Tibial nerve (tissue), 4 donors: ENCODE measurements at places on chromosomes 1 and 21.

GRCh38 chr1:201444792-201445191 is 23.3 kb upstream of the TNNI1 start:
- no peak for DNase-seq

DNA sequence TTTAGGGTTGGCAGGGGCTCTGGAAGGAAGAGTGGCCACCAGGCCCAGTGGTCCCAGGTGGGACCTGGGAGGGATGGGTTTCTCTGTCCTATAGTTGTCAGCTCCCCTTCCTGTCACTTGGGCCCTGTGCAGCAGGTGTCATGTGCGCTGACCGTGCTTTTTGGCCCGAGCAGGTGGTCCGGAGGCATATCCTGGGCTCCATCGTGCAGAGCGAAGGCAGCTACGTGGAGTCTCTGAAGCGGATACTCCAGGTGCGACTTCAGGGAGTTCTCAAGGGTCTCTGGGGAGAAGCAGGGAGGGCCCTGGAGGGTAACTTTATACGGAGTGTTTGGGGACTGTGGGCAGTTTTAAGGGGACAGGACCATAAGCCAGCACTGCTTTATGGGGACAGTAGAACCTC is 82.2 kb downstream of the ARHGEF10L start:
- no peak for DNase-seq

DNA sequence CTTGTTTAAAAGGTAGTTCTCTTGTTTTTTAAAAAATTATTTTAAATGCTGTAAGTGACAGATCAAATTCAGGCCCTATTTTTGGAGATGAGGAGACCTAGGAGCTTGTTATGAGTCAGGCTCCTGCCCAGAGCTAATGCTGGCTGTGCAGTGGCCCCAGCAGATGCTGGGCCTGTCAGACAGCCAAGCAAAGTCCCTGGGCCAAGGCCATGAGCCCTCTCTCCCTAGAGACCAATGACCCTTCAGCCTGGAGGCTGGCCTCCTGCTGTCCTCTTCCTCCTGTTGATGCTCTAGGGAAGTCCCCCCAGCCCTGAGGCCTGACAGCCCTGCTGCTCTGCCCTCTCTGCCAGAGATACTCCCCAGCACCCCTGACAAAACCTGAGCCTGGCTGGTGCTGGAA is 128.1 kb upstream of the CTTNBP2NL start:
- DNase-seq = no peak

GRCh38 chr1:33151116-33151515 is 30.7 kb downstream of the TRIM62 start:
- DNase-seq = no peak

- no peak for DNase-seq
Measured at GRCh38 chr1:207858806-207859205, 52.1 kb downstream of the CD34 start.

DNA sequence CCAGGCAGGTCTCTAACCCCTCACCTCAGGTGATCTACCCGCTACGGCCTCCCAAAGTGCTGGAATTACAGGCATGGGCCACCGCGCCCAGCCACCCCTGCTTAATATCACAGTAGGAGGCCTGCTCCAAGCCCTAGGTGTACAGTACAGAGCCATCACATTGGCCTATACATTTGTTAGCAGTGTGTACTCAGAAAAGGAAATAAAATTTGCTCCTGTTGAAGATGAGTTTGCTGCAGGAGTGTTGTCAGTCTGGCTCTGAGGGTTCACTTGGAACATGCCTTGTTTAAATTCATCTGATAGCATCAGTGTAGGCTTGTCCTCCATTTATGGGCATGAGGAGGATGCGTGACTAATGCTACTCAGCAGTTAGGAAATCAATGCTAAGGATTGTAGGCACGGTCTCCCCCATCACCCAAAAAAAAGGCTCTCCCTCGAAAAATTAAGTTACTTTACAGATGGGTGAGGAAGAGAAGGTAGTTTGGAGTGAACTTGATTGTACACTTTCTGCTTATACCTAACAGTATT is 4.6 kb upstream of the ENAH start:
- DNase-seq = no peak

DNA sequence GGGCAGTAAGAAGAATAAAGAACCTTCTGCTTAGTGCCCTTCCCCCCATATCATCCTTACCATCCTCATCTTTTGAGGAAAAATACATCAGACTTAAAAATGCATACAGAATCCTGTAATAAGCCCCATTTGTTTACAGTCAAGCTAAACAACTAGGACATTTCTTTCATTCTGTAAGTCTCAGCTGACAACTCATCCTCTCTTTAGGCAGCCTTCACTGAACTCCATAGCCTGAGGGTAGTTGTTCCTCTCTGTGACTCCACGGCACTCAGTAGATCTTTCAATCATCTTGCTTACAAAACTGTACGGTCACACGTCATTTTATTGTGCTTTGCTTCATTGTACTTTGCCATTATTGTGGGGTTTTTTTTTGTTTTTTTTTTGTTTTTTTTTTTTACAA is 82.5 kb downstream of the NRIP1 start:
- no peak for DNase-seq

DNA sequence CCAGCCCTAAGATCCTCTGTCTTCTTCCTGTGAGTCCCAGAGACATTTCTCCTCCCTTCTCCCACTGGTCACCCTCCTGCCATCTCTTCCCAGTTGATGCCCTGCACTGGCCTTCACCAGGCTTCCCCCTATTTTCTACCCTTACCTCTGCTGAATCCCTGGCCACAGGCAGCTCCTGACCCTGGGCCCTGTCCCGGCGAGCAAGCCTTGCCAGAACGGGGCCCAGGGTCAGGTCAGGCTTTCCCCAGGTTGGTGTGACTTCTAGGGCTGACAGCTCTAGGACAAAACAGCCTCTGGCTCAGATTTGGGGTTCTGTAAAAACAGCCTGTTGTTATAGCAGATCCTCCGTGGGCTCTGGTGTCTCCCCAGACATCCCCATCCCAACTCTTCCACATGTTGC is 52.7 kb upstream of the A3GALT2 start:
- no peak for DNase-seq

- no peak for DNase-seq
Measured at GRCh38 chr1:28086651-28087050, 1.8 kb downstream of the EYA3 start.

DNA sequence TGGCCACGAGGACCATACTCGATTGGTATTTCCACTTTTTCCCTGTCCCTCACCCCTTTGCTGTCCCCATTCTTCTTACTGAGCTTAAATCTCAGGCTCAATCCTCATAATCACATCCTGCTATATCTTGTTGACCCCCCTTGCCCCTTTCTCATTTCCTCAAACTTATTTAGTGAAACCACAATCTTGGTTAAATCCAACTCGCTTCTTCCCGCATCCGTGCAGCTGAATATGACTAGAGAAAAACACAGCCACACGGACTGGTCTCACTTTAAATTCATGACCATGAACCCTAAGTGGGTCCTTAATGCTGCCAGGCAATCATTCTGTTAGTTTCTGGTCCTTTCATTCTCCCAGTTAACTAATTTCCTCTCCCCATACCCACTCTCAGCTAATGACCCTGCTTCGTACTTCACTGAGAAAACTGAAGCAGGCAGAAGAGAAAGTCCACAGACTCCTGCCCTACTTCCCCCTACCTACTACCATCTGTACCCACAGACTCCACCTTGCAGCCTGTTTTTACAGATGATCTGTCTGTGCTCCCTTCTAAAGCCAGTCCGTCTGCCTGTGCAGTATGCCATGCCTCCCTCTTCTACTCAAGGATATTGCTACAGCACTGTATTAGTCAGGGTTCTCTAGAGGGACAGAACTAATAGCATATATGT is 96.8 kb upstream of the LMO4 start:
- DNase-seq = no peak

- DNase-seq = no peak
Measured at GRCh38 chr1:159008744-159009188, 941 bp upstream of the IFI16 start.

DNA sequence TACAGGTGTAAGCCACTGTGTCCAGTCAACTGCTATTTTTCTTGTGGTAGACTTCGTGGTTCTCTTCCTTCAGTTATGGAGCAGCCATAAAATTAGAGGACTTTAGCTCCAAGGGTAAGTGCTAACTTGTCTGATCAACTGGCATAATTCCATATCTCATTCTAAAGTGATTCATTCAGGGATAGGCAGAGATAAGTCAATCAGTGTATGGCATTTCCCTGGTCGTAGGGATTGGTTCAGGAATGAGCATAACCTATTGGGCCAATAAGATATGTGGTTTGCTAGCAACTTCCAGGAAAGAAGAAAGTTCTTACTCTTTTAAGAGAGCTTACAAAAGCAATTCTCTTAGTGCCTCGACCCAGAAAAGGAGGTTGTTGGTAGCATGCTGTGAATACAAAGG is 4.7 kb upstream of the ZSWIM5 start:
- DNase-seq = no peak

- DNase-seq = no peak
Measured at GRCh38 chr1:2317230-2318065, 73.9 kb downstream of the MORN1 start.

DNA sequence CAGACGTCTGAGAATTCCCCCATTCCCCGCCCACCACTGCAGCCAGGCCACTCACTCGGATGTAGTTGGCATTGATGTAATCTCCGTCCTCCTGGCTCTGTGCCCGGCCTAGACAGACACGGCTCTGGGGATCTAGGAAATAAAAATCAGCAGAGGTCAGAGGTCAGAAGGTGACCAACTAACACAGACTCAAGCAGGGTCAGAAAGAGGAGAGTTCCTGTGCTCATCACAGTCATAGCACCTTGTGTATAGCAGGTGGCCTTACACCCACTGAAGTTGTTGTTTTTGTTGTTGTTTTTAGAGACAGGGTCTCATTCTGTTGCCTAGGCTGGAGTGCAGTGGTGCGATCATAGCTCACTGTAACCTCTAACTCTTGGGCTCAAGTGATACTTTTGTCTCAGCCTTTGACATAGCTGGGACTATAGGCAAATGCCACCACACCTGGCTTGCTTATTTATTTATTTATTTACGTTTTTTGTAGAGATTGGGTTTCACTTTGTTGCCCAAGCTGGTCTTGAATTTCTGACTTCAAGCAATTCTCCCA is 4.9 kb downstream of the PTPN7 start:
- no peak for DNase-seq

DNA sequence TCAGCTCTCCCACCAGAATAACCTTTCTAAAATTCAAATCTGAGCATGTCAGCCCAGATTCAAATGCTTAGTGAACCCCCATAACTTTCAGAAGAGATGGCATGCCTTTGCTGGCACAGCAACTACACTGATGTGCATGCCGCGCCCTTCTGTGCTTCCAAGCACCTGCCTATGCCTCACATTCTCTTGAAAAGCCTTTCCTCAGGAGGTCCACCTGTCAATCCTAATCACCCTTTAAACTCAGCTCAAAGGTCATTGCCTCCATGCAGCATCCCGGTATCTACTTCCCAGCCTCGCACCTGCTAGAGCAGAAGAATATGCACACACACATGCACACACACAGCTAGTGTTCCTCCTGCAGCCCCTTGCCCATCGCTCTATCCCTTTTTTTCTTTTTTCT is 5.2 kb upstream of the S100A2 start:
- DNase-seq = no peak

DNA sequence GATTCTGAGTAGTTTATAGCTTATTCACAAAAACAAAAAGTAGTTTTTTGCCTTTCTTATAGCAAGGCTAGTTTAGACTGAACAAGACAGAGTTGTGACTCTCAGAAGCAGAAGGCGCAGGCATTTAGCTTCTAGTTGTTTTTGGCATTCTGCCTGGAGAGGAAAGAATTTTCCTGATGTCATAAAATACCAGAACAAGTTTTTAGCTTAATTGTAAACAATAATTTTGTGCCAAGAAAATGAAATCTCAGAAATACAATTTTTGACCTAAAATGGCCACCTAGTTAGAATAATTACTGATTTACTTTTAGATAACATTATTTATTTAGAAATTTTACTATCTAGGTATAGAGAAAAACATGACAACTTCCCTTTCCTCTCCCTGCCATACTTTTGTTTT is 1.0 kb downstream of the DNAJB4 start:
- peak; percentile 48 for DNase-seq

DNA sequence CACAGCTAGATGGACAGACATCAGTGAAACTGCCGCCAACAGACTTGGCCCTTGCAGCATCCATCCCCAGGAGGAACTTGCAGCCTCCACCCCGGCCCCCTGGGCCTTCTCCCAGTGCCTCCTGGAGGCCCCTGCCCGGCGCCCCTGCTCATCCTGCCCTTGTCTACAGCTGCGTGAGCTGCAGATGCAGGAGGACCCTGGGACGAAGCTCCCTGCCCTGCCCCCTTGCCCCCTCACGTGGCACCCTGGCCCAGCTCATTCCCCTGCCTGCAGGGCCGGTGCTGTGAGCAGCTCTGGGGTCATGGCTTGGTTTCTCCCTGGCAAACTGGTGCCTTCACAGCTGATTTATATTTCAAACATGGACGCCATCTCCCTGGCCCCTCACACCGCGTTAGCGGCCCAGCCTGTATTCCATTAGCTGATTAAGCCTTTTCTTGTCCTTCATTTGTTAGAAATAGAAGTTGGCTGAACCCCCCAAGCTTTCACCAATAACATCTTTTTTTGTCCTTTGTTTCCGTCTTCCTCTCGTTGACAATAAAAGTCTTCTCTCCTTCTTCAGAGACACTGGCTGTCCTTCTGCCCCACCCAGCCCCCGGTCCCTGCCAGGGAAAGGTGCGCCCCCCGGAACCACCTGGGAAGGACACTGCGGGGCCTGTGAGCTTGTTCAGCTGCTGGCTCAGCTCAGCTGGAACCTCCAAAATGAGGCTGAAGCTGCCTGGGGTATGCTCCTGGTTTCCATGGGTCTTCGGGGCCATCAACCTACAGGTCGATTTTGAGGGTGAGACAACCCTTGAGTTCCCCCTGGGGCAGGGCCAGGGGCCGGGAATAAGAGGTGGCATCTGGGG is 34.0 kb upstream of the SLC19A1 start:
- DNase-seq = no peak

DNA sequence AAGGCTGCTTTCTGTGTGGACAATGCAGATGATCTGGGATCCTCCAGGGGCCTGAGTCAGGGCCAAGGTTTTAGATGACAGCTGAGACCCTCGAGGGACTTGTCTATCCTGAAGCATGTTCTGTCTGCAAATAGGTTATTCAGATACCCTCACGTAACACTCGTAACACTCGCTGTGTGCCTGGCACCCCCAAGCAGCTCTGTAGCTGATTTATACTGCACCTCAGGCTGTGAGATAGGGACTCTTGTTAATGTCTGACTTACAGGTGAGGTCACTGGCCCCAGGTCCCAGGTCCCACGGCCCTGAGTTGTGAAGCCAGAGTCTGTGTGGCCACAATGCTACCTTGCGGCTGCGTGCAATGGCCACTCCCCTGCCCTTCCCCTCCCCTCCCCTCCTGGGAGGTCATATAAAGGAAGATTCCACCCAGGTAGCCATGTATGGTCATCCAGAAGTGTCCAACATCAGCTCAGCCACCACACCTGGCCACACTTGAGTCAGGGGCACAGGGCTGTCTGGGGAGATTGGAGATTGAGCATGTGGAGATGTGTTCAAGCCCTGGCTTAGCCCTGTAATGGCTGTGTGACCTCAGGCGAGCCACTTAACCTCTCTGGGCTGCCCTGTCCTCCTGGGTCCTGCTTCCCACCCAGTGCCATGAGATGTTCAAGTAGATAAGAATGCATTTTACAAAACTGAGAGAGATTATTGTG is 687.7 kb downstream of the MATN1 start:
- no peak for DNase-seq

DNA sequence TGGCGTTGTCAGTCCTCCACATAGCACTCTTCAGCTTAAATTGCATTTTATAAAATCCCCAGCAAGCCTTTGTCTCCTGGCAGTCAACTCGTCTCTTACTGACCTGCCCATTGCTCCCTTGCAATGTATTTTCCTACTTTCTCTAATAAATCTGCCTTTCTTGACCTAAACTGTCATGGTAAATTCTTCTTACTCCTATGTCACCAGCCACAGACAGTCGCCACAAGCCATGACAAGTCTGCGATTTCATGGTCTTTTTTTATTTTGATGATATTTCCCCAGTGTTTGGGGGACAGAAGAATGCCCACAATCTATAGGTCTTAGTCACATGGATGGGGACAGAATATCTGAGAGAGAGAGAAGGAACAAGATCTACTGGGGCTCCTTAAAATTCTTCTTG is 8.4 kb downstream of the IFNAR2 start:
- DNase-seq = no peak
